ENCODE measurements at places on chromosomes 12 and 14.

DNA sequence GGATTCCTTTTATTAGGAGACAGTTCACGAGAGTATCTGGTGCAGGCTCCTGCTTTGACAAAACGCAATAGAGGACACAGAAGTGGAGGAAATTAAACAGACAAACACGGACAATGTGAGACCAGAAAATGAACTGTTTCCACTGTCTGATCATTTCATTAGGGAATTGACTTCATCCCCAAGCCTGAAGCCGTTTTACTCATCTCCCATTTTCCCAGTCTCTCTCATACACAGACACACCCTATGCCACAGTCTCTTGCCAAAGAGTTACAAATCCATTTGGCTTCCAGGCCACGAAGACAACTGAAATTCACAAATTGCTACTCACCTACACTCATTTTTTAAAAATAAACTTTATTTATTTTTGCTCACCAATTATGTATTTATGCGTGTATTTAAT is 1087.8 kb upstream of the TMEM132C start:
- DNase-seq, result no peak

GRCh38 chr14:54722791-54723432 is 156.0 kb downstream of the SAMD4A start:
- no peak for DNase-seq

DNA sequence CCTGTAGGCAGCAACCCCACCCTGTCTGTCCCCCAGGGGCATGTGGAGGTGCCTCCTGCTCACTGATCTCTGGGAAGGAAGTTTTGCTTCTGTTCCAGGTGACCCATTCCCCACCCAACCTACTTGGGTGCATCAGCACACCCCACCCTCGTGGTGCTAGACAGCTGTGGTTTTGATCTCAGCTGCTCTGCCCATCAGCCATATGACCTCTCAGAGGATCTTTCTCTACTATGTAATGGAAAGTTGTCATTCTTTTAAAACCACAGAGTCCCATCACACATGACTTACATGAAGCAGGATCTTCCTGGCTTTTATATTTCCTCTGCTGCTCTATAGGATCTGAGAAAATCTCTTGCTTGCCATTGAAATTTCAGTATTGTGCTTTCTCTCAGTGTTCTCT is 13.5 kb upstream of the KRT82 start:
- DNase-seq, result no peak

- no peak for DNase-seq
These were observed 396.6 kb downstream of the NRXN3 start for GRCh38 chr14:78566859-78567172.

GRCh38 chr12:85894653-85895052 is 20.6 kb downstream of the NTS start:
- DNase-seq, result no peak

GRCh38 chr12:119158402-119158801 is 20.3 kb upstream of the HSPB8 start:
- DNase-seq, result no peak
